D341Med (cell line): ENCODE measurements at places on chromosomes 3 and 15.
A peak's percentile ranks its signal among the peaks of the same experiment; 100 is the strongest.

DNA sequence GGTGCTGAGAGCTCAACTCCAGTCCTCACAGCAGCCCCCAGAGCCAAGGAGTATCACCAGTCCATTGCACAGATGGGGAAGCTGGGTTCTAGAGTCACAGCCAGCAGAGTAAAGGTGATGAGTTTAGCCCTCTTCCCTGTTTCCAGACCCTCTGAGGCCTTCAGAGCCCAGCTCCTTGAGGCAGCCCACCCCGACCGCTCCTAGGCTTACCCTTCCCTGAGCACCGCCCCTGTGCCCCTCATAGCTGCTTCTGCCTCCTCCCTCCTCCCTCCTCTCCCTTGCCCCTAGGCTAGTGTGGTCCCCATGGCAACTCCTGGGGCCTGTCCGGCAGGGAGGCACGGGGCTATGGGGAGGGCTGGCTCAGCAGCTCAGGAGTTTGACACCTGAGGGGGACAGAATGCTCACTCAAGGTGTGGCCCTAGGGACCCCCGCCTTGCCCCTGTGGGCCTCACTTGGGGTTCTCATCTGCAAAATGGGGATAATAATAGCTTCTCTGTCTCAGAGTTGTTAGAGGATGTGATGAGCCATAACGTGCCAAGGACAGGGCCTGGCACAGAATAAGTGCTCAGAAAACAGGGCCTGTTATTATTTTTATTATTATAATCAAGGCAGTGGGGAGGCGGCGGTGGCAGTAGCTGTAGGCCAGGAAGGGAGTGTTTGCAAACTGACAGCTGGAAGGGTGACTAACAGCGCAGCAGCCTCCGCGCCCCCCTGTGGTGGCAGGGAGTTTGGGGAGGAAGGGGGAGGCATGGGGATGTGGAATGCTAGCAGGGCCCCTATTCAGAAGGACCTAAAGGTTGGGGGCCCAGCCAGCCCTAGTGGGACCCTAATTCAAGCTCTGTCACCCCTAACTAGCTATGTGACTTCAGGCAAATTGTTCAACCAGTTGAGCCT lies 11.5 kb downstream of the CSK start:
- no peak for DNase-seq

DNA sequence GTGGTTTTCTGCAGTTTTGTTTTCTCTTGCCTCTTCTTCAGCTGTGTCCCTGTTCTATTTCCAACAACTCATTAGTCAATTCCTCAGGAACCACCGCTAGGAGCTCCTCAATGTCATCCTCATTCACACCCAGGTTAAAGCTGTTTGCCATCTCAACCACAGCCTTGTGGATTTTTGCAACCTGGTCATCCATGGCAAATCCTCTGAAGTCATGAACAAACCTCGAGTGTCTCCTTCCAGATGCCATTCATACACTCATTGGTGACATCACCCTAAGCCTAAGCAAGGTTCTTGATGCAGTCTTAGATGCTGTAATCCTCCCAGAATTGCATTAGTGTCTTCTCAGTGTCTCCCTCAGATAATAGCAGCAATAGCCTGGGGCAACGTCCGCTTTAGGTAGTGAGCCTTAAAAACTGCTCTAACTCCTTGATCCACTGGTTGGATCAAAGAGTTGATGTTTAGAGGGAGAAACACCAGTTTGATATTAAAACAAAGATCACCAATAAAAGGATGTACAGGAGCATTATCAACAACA lies 31.5 kb upstream of the ZNF502 start:
- no peak for DNase-seq

DNA sequence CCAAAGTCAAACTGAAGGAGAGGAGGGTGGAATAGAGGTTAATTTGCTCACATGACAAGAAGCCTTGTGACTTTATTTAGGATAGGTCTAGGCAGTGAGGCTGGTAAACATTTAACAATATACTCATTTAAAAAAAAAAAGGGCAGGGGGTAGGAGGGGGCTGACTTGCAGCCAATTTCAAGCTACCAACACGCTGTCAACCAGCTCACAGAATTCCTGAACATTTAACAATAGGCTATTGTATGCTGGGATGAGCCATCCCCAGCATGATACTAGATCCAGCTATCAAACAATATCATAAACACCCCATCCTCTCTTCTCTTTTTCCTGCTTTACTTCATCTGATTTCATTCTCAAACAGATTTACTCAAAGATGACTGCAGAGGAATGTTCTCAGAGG lies 1096.3 kb upstream of the CFAP20DC start:
- no peak for DNase-seq

GRCh38 chr3:182962166-182962565 lies 18.2 kb downstream of the DCUN1D1 start:
- no peak for DNase-seq

DNA sequence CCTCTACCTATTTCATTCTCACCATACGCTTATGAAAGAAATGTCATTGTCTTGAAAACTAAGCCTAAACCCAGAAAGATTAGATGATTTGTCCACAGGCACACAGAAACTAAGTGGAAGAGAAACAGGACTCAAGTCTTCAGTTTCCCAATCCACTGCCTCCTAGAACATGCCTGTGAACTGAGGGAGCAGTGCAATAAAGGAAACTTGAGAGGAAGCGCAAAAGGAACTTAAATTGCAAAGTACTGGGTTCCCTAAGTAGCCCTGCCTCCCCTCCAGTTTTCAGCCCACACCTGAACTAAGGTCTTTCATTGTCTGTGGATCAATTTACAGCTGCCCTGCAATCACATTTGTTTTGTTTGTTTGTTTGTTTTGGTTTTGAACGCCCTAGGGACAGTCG lies 56.7 kb upstream of the TSEN2 start:
- DNase-seq = no peak

DNA sequence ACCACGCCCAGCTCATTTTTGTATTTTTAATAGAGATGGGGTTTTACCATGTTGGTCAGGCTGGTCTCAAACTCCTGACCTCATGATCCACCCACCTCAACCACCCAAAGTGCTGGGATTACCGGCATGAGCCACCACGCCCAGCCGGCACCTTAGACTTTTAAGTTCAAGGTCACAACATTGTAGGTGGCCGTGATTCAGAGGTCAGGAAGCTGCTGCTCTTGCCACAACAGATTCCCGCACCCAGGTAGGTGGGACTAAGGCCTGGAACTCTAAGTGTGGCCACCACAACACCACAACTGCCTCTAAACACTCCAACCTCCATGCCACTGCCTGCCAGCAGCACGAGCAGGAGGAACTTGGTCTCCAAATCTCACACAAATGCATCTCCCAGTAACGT lies 196.8 kb downstream of the STT3B start:
- DNase-seq = no peak

DNA sequence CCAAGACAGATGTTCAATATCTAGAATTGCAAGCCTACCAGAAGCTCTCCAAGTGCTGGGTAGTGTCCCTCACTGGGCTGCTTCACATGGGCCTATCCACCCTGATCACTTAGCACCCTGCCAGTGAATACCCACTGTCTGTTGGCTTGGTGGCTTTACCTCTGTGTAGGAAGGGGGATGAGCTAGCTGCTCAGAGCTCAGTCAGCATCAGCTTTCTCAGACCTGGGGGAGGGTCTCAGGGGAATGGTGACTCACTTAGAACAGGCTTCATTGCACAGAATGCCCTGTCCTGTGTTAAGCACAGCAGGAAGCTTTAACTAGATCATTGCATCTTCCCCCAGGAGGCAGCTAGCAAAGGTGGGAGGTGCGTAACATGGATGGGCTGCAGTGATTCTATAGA lies 209.8 kb downstream of the PDCD6IP start:
- DNase-seq = no peak

DNA sequence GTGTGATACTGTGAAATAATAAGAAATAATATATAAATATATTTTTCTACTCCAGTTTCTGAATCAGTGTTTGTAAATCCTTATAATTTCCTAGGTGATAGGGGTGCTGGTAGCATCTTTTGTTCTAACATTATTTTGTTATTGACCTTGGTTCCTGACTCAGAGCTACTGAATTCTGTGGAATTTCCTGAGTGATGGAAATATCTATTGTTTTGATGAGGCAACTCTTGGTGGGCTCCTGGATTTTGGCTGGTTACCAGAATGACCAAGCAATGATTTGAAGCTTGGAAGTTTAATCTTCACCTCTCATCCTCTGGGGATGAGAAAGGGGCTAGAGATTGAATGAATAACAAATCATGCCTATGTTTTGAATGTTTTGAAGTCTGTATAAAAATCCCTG lies 377.3 kb downstream of the LPP start:
- no peak for DNase-seq

- DNase-seq = peak; percentile 33
These were observed 11.1 kb upstream of the ROPN1B start for GRCh38 chr3:125957674-125958510.

DNA sequence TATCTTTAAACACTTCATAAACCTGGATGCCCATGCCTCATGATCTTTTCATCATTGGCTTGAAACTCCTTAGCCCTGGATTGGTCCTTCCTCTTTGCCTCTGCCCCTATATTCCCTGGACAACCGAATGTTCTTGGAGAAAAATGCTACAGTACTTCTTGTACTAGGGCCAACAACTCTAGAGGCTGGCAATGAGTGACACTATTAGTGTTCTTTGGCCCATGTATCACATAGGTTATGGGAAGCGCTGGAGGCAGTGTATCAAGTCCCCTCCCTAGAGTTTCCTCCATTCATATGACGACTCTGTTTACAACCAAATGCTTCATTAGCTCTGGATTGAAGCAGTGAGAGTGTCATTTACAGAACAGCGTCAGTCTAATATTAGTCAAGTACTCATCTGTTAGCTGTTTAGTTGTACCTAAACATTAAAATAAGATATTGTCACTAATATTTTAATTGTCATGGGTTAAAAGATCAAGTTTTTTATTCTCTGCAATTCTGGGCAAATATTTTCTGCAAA lies 66.4 kb upstream of the MYO5C start:
- no peak for DNase-seq

- DNase-seq = no peak
These were observed 49.1 kb upstream of the CSPG4 start for GRCh38 chr15:75761446-75762356.

DNA sequence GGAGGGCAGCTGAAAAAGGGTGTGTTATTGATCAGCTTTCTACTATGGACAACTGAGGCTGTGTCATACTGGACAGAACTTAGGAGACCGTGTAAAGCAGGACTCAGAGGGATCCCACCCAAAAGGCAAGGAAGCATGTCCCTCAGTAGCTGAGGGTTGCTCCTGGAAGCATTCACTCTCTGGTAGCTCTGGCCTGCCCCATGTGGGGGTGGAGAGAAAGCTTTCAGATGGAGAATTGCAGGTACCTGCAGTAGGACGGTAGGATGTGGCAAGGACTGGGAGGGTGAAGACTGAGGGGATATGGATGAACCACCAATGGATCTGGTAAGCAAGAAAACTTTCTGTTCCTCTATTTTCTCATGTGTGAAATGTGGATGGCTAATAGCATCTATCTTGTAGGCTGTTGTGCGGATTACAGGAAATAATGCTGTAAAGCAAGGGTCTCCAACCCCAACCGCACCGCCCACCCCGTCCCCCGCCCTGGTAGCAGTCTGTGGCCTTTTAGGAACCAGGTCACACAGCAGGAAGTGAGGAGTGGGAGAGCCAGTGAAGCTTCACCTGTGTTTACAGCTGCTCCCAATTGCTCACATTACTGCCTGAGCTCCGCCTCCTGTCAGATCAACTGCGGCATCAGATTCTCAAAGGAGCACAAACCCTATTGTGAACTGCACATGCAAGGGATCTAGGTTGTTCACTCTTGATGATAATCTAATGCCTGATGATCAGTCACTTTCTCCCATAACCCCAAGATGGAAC lies 157.7 kb upstream of the PROK2 start:
- no peak for DNase-seq

GRCh38 chr3:100226712-100227429 lies 33.9 kb upstream of the TBC1D23 start:
- DNase-seq = no peak

- DNase-seq = no peak
These were observed 334.6 kb downstream of the GABRB3 start for GRCh38 chr15:26438316-26438715.

DNA sequence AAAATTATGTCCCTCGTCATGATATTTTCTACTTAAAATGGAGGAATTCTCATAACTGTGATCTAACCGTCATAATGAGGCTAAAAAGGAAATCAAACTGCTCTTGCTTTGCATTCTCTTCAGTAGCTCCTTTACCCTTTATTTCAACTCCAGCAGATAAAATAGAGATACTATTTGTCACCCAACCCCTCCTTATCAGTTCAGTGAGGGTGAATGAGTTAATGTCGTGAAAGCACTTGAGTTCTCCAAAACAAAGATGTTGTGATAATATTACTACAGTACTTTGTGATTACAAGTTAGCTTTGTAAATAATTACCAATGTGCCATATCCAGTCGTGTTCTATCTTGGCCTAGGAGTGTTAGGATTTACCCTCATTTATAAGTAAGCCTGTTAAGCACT lies 63.4 kb upstream of the ANKRD28 start:
- DNase-seq = no peak

GRCh38 chr3:117409701-117410459 lies 700.3 kb downstream of the TUSC7 start:
- no peak for DNase-seq

DNA sequence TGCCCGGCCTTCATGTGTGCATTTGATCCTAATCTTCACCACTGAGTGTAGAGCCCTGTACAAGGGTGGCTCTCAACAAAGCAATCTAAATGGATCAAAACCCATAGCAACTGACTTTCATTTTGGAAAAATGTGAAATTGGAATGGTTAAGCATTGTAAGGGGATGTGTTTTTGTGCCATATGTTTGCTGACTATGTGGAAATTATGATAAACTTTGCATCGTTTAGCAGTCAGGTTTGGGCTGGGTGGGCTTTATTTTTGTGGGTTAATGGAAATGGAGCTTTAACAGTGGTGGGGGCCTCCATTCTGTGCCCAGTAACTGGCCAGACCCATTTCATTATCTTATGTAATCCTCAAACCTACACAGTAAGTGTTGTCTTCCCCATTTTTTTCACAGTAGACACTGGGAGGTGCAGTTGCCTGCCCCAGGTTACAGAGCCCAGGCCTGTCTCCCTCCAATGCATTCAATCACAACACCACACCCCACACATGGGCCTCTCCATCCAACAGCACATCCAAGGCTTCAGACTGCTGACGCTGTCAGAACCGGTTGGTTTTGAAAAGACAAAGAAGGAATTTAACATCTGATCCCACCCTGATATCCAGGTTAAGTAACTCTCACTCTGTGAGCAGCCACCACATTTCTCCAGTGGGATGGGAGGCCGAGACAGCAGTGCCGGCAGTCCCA lies 136.3 kb upstream of the ABHD17C start:
- no peak for DNase-seq

GRCh38 chr3:111846039-111846438 lies 13.0 kb upstream of the PHLDB2 start:
- DNase-seq = no peak

DNA sequence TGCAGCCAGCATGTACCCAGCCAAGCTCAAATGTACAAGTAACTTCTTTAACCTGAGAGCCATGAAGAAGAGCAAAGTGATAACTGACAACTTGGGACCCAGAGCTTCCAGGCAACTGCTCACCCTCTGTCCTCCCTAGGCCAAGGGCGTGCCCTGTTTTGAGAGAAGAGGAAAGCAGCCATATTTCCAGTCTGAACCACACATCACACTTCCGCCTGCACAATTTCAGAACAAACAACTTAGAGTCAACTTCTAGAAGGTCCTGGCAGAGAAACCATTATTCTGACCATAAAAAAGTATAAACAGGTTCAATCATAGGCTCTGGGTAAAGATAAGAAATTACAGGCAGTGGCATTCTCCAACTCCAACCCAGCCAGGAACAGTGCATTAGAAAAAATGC lies 50.1 kb downstream of the ITGB5 start:
- DNase-seq = no peak

GRCh38 chr15:90836296-90836871 lies 32.0 kb upstream of the FURIN start:
- DNase-seq = no peak

- DNase-seq = no peak
These were observed 143.3 kb upstream of the SLCO3A1 start for GRCh38 chr15:91710080-91710698.
